Kidney (tissue), 22 donors: ENCODE measurements at places on chromosomes 2 and 18. TPM values are rescaled to one million over a fixed set of nuclear protein-coding genes. Genes with fewer than 3 reads are reported as not detected.

GRCh38 chr2:157413326-157414035, 30.4 kb downstream of the CYTIP start:
- DNase-seq, result no peak

DNA sequence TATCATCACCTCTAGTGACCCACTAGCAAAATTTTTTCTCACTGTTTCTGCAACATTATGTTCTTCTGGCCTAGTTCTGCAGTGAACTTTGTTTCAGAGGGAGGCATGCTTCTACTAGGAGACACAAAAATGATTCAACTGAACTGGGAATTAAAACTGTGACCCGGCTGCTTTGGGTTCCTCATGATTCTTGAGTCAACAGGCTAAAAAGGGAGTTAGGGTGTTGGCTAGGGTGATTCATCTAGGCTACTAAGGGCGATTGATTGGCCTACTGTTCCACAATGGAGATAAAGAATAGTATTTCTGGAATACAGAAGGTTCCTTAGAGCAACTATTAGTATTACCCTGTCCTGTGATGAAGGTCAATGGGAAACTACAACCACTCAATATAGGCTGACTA, 179.5 kb downstream of the PPP1R1C start:
- DNase-seq, result no peak

DNA sequence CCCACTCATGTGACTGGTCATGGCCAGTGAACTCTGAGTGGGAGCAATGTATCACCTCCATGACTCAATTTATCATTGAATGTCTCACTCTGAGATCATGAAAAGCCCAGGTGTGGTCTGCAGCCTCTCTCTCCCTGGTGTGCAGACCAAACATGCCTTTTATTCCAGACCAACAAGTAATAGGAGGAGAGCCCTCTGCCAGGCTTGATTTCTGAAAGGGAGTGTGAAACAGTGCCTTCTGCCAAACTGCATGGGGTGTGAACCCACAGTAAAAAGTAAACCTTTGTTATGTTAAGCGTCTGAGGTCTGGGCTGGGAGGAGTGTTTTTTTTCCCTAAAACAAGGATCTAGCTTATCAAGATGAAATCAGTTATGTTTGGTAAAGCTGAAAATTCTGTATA, 601.2 kb downstream of the ADCYAP1 start:
- no peak for DNase-seq

DNA sequence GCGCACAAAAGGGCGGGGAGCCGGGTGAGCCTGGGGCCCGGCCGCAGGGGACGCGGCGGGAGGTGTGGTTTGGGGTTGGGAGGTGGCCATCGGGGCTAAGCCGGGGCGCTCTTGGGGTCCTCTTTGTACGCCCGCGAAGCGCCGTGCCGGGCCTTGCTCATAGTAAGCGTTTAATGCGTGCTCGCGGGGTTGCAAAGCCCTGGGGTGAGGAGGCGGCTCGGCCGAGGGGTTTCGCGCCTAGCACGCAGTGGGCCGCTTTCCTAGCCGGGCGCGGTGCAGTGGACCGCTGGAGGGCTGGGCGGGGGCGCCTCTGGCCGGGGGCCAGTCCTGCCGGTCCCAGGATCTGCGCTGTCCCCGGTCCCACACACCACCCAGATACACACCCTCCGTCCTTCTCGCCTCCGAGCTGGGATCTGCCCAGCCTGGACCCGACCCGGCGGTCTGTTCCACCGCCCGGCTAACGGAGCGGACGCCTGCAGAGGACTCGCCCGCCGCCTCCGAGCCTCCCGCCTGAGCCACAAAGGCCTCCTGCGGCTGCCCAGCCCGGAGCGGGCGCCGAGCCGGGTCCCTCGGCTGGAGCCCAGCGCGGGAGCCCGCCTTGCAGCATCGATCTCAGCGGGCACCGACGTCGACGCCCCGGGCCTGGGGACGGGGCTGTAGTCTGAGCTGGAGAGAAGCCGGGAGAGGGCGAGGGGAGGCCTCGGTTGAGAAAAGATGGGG, 564 bp downstream of the DPYSL5 start:
- peak; percentile 75 for DNase-seq

- no peak for DNase-seq
Observed at GRCh38 chr18:29307982-29308381, 1131.1 kb upstream of the CDH2 start.

GRCh38 chr2:131093696-131094462, 619 bp upstream of the FAM168B start:
- DNase-seq, result peak; percentile 62

- DNase-seq, result no peak
Observed at GRCh38 chr2:46142546-46143428, 154.4 kb upstream of the EPAS1 start.

DNA sequence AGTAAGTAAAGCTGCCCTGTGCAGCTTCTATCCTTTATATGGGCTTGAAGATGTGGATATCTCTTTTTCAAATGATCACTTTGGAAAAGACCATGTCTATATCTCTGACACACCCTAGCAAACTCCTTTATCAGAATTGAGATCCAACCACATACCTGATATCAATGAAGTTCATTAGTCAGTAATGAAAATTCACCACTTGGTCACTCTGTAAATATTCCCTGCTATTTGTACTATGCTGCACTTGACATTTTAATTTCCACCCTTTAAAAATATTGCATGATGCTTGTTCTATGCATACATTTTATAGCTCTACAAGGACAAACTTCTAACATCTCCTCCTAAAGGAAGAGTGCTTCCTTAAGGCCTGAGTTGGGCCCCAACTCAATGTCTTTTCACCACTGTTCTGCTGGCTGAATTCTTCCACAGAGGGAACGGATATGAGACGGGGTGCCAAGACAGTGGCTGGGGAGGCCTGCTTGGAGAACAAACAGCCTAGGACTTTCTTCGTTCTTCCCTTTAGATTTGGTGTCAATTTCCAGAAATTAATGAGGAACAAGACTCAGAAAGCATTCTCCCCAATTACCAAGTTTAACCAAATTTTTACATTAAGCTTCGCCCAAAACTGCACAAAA, at the start of gene GKN2:
TSS of gene GKN2 (minus strand) at position 7 of the 635 bp plus-strand sequence. CDS start 32 bp downstream, outside the sequence.
- DNase-seq, result no peak

DNA sequence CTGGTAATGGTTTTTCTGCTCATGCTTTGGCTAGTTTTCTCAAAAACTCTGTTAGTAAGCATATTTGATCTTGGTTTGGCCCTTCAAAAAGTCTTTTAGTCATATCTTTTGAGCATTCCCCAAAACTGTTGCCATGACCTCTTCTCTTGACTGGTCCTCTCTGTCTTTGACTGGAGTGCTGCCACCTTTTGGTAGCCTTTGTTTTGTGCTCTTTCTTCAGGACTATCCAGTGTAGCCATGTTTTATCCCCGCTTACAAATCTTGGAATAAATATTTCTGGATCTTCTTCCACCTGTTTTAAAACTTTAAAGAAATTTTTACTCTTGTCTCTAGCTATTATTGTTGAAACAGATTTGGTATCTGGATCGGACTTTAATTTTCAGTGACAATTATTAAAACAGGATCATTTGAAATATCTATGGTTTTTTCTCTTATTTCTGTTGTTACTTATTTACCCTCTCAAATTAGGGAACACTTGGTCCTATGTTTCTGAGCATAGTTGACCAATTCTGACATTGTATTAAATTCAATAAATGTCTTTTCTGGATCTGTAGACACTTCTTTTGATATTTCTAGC, 965 bp upstream of the ELOA2 start:
- DNase-seq, result no peak

DNA sequence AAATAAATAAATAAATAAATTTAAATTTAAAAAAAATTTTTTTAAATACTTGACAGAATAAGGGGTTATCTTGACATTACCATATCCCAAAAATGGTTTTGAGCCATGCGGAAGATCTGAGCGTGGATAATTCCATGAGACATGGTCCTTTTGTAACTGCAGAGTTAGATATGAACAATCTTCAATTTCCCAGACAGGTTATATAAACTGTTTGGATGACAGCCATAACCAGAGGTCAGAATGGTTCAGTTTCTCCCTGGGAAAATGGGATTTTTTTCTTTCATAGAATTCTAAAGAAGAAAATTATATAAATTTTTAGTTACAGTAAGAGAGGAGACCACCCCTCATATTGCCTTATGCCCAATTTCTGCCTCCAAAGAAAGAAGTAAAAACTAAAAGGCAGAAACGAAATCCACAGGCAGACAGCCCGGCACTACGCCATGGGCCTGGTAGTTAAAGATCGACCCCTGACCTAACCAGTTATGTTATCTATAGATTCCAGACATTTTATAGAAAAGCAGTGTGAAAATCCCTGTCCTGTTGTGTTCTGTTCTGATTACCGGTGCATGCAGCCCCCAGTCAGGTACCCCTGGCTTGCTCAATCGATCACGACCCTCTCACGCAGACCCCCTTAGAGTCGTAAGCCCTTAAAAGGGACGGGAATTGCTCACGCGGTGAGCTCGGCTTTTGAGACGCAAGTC, 3.0 kb downstream of the GALM start:
- DNase-seq, result no peak

DNA sequence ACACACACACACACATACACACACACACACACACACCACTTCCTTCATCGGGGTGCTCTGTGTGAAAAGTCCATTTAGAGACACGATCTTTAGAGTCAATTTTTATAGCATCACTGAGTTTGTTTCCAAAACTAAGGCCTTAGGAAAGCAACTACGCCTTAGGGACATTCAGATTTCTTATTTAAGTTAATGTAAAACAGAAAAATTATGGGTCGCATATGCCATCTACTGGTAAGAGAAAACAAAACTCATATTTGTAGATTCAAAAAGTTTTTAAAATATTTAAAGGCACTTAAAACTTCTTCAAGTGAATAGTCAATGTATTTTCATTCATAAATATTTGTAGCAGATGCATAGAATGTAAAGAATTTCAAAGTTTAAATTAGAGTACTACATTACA, 166.2 kb downstream of the ATAD2B start:
- DNase-seq, result no peak

GRCh38 chr2:16882706-16883105, 217.1 kb upstream of the CYRIA start:
- no peak for DNase-seq

- DNase-seq, result no peak
Observed at GRCh38 chr2:176039375-176039774, 37.3 kb upstream of the LNPK start.

GRCh38 chr2:1748176-1748740, 3.9 kb upstream of the PXDN start:
- DNase-seq, result peak; percentile 23

GRCh38 chr2:1561811-1562421, 148.7 kb downstream of the TPO start:
- peak; percentile 44 for DNase-seq

DNA sequence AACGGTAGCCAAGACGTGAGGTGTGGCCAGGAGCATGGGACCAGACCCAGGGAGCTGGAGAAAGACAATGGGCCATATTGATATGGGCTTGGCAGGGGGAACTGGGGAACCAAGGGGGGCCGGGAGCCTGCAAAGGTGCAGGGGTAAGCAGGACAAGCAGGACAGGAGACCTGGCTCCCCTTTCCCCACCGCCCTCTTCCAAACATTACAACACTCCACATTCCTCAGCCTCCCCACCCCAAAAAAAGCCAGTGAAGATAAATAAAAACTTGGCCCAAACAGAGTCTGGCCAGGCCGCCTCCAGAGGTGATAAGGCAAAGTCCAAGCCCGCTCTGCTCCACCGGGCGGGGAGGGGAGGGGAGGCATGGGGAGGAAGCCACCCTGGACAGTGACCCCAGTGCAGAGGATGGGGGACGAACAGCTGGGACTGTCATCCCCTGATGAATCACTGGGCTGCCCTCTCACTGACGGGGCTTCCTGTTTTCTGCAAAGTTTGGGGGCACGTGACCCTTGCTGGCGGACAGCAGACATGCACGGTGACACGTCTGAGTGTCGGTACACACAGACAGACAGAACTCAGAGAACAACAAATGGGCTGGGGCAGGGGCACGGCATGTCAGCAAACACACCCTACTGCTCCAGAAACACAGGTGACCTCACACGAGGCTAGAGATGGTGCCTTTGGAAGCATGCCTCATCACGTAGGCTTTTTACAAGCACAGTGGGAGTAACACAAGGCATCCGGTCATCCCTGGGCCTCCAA, 100.2 kb downstream of the TNS1 start:
- DNase-seq, result peak; percentile 91

GRCh38 chr2:79138385-79138784, 18.1 kb downstream of the REG1A start:
- no peak for DNase-seq

DNA sequence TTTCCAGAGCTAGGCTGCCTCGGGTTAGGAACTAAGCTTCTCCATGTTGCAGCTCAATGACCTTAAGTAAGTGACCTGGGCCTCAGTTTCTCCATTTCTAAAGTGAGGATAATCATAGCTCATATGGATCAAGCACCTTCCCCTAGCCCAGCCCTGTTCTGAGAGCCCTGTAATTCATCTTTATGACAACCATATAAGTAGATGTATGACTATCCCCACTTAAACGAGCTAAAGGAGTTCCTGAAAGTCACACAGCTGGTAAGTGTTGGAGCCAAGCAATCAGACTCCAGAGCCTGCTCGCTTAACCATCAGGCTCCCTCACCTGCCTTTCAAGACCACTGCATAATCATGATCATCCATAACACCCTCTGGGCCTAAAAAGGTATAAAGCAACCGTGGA, 135.4 kb downstream of the SP3 start:
- DNase-seq, result no peak

GRCh38 chr2:233546101-233546500, 20.5 kb downstream of the USP40 start:
- no peak for DNase-seq

DNA sequence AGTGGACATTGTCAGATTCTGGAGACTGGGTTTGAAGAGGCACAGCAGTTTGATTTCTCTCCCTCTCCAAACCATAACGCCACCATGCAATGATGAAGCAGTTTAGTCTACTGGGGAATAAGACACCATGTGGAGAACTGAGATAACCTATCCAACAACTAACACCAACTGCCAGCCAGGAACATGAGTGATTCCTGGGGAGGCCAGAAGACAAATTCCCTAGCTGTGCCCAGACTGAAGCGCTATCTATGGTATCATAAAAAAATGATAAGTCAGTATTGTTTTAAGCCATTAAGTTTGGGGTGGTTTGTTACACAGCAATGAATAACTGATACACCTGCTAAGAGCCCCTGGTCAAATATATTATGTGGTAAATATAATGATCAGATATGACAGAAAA, 129.3 kb downstream of the EXOC6B start:
- no peak for DNase-seq

GRCh38 chr2:110768591-110768990, 36.2 kb downstream of the ACOXL start:
- no peak for DNase-seq

TSPYL6 gene
- not detected for polyA plus RNA-seq

CYP26B1 gene
- polyA plus RNA-seq, result 3.1 TPM

TXNL1 gene
- polyA plus RNA-seq, result 91.1 TPM

CYP27C1 gene
- polyA plus RNA-seq, result not detected

AFF3 gene
- polyA plus RNA-seq, result 0.65 TPM

GREB1L gene
- not detected for polyA plus RNA-seq

CHRND gene
- polyA plus RNA-seq, result not detected

ANKRD29 gene
- polyA plus RNA-seq, result 5.2 TPM

NPPC gene
- polyA plus RNA-seq, result not detected

TUBB8B gene
- polyA plus RNA-seq, result 0.45 TPM

KRTCAP3 gene
- 17.2 TPM for polyA plus RNA-seq

C1GALT1C1L gene
- 3.5 TPM for polyA plus RNA-seq

PMAIP1 gene
- 0.71 TPM for polyA plus RNA-seq
